ENCODE measurements at places on chromosomes 5 and 9. TPM values are rescaled to one million over a fixed set of nuclear protein-coding genes. Genes with fewer than 3 reads are reported as not detected.
A peak's percentile ranks its signal among the peaks of the same experiment; 100 is the strongest.

GRCh38 chr5:154576429-154576806 is 98.4 kb upstream of the HAND1 start:
- peak; percentile 54 for DNase-seq

The C9orf40 gene
- total RNA-seq = 8.2 TPM

GRCh38 chr5:134594797-134595457 is 37.7 kb downstream of the SAR1B start:
- DNase-seq = no peak

DNA sequence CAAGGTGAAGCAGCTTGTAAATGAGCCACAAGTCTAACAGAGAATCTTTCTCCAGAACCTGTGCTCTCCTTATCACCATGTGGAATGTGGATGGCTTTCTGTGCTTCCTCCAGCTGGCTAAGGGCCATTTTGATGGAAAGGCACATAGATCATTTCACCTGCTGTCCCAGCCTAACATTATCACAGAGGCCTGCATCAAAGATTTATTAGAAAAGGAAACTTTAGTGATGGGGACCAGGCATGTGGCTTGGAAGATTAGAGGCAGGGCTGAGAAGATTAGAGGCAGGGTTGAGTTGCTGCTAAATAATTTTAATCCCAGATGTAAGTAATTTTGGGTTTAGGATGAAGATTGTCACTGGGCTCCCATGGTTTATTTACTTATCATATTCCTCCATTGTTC is 6.3 kb downstream of the SPEF2 start:
- DNase-seq = no peak

The PCDHB7 gene
- 3.6 TPM for total RNA-seq

The IL4 gene
- not detected for total RNA-seq

DNA sequence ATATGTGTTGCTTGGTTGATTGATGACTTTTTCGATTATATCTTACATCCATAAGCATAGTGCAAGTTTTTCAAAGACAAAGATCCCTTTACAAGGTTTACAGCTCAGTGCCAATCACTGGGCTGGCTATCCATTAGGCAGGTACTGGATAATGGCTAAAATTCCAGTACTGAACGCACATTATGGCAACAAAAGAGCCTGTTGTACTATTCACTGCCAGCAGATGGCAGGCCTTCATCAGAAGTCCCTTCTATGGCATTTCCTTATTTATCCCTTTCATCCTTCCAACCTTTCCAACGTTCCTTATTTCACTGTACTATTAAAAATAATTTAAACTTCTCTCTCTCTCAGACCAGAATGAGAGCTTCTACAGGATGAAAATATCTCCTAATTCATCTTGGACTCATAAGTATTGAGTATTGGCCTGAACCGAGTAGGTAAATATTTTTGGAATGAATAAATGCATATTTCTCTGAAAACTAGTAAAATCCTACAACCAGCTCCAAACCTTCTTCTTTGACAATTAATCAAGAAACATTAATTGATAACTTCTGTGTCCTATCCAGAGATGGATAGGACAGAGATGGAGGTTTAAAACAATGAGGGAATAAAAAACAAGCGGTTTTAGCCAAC is 6.7 kb upstream of the WNT8A start:
- DNase-seq = peak; percentile 58

GRCh38 chr5:110345623-110346022 is 380.8 kb downstream of the TMEM232 start:
- DNase-seq = no peak

The SLC45A2 gene
- total RNA-seq = 1.2 TPM

- no peak for DNase-seq
These were observed 319.2 kb downstream of the IRX2 start for GRCh38 chr5:2432076-2432920.

DNA sequence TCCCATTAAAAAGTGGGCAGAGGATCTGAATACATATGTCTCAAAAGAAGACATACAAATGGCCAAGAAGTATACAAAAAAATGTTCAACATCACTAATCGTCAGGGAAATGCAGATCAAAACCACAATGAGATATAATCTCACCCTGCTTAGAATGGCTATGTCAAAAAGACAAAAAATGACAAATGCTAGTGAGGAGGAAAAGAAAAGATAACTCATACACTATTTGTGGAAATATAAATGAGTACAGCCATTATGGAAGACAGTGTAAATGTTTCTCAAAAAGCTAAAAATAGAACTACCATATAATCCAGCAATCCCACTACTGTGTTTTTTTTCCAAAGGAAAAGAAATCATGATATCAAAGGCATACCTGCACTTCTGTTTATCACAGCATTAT is 450.7 kb downstream of the EFNA5 start:
- DNase-seq = no peak

The CCDC152 gene
- total RNA-seq = 5.5 TPM

DNA sequence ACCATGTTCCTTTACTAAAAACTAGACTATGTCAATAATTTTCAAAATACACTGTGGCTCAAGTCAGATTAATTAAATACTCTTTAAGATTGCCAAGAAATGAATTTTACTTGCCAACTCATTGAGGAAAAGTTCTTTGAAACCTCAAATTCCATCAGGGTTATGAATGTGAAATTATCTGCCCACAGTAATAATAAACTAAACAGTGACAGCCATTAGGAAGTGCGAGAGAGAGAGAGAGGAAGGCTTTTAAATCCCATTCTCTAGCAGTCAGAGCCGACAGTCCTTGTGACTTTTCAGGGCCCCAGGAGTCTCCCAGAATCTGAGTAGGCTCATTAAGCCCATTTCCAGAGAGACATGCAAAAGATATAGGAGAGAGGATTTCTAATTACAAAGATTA is 236.1 kb downstream of the MARCHF11 start:
- no peak for DNase-seq

The FABP6 gene
- not detected for total RNA-seq

GRCh38 chr9:121868626-121869025 is 217.2 kb downstream of the DAB2IP start:
- no peak for DNase-seq

- DNase-seq = no peak
These were observed 174.6 kb upstream of the GRAMD2B start for GRCh38 chr5:126248611-126249010.

- DNase-seq = no peak
These were observed 79.5 kb upstream of the IL12B start for GRCh38 chr5:159409801-159410200.

DNA sequence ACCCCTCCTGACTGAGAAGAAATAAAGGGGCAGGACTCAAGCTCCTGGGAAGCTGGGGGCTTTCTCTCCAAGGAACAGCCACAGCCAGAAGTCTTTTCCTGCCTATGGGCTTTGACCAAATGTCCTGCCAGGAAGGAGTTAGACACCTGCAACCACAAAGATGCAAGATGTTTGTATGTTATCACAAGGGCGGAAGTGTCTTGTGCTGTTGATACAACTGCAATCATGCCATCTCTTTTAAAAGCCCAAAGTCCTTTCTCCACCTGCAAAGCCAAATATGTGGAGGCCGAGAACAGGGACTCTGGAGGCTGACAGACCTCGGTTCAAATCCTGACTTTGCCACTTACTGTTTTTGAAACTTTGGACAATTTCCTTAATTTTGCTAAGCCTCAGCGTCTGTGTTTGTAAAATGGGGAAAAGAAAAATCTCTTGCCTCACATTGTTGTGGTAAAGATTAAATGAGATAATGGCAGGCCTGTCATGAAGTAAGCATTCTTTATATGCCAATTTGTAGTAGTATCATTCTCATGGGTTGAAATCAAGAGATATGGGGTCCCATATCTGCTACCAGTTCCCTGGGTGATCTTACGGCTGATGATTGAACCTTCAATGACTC is 17.0 kb downstream of the HRH2 start:
- no peak for DNase-seq

DNA sequence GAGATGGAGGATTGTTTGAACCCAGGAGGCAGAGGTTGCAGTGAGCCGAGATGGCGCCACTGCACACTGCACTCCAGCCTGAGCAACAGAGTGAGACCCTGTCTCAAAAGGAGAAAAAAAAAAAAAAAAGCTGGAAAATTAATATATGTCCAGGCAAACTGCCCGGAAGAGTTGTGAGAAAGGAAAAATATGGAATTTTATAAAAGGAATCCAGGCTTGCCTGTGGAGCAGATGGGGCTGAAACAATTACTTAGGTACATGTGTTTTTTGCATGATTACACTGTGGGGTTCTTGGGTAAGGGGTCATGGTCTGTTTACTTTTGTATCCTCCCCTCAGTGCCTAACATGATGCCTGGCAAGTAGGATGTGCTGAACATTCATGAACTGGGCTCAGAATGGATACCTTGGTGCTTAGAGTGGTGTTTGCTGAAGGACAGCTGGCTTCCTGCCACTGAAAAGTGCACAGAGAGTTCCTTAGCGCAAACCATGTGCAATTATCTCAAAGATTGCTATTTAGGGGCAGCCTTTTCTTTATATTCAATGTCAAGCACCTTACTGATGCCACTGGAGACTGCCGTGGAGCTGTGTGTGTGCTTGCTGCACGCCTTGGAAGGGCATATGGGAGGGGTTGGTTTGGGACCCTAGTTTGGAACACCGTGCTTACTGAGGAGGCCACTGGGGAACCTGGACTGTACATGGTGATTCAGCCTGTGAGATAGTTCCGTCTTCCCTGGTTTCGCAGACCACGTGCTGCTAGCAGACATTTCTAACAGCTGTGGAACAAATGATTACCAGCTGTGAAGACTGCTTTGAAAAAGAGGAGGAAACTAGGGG is 78.4 kb downstream of the MAP1B start:
- DNase-seq = no peak

The MARCHF11 gene
- 8.2 TPM for total RNA-seq

GRCh38 chr5:111758284-111758628 is 1.3 kb upstream of the NREP start:
- no peak for DNase-seq

- DNase-seq = no peak
These were observed 22.8 kb downstream of the THBS4 start for GRCh38 chr5:80057921-80058320.

- peak; percentile 62 for DNase-seq
These were observed 4.5 kb downstream of the DUSP1 start for GRCh38 chr5:172766287-172767108.

The HTR4 gene
- total RNA-seq = 1.7 TPM

- no peak for DNase-seq
These were observed 127.0 kb downstream of the HSD17B3 start for GRCh38 chr9:96175001-96175400.

DNA sequence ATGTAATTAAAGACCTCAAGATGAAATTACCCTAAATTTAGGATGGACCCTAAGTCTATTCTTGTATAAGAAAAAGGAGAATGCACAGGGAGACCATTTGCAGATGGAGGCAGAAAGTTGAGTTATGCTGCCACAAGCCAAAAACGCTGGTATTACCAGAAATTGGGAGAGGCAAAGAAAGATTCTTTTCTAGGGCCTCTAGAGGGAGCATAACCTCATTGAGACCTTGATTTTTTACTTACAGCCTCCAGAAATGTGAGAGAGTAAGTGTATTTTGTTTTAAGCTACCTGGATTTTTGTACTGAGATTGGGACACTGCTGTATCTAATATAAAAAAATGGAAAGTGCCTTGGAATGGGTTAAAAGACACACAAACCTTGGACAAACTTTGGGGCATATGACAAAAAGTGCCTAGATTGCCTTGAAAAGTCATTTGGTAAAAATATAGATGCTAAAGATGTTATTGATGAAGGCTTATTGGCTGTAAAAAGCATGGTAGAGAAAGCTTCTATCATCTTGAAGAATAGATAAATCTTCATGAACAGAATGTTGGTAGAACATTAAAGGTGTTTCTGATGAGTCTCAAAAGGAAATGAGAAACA is 174.7 kb upstream of the PRDM9 start:
- no peak for DNase-seq

The ASPN gene
- total RNA-seq = 132 TPM

DNA sequence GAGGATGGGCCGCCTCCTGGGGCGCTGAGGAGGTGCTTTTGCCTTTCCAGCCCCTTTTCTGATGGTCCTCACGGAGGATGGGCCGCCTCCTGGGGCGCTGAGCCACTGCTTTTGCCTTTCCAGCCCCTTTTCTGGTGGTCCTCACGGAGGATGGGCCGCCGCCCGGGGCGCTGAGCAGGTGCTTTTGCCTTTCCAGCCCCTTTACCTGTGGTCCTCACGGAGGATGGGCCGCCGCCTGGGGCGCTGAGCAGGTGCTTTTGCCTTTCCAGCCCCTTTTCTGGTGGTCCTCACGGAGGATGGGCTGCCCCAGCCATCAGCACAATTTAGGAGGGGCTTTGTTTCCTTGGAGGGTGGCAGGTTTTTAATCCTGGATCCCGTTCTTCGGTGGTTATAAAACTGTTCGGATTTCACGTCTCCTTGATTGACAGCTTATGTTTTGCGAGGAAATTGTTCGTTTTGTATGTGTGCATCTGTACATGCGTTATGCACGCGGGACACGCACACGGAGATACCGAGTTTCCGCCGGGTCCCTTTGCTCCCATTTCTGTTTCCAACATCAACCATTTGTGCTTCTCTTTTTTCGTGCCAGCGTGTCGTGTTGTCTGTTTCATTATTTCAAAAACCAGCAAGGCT is 34.7 kb upstream of the SLC9A3 start:
- no peak for DNase-seq
